ENCODE measurements at places on chromosomes 2 and 18. TPM values are rescaled to one million over a fixed set of nuclear protein-coding genes. Genes with fewer than 3 reads are reported as not detected.

DNA sequence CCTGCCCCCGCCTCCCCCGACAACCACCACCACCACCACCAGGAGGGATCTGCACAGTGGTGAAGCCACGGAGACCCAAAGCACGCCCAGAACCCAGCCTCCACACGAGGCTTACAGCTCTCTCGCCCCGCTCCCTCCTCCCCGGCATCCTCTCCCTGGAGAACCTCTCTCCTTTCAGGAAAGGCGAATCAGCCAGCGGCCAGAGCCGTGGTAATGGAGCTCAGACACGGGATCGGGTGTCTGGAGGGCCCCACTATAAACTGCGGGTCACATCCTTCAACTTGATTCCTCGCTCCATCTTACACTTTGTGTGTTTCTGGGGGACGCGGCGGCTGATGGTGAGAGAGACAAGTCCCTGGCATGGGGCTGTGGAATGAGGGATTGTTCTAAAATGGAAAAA lies 271.5 kb upstream of the SIX2 start:
- no peak for DNase-seq

- no peak for DNase-seq
Observed at GRCh38 chr18:58858591-58859468, 5.8 kb upstream of the ZNF532 start.

DNA sequence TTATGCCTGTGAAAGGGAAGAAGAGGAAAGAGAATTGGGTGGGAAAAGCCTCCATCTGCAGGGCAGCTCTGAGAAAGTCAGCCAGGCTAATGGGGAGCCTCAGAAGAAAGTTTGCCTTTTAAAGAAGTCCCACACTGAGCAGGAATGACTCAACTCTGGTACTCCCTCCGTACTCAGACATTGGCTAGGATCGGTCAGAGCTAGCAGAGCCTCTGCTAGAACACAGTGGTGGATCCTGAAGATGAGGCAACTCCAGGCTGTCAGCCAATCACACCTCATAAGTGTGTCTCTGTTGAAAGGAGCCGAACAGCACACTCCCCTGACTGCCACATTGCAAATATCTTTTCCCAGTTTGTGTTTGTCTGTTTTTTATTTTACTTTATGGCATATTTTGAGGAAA lies 96.9 kb downstream of the HNRNPLL start:
- no peak for DNase-seq

Gene MAPRE3
- 0.64 TPM for total RNA-seq

Gene DTNB
- 5.3 TPM for total RNA-seq

Gene WNT10A
- total RNA-seq = not detected

DNA sequence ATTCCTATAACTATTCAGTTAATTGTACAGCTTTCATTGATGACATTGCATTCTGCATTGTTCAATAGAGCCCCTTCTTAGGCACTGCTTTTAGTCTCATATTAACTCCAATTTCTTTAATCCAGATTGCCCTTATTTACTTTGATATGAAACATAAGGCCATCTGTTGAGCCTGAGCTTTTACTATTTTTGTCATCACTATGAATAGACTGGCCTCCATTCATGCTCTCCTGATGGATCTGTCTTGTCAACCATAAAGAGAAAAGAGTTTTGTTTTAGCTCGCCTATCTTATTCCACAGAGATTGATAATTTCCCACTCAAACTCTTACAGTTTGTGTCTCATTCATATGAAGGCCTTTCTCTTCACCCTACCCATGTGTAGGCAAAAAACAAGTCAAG lies 159.2 kb upstream of the DTNA start:
- DNase-seq = no peak

DNA sequence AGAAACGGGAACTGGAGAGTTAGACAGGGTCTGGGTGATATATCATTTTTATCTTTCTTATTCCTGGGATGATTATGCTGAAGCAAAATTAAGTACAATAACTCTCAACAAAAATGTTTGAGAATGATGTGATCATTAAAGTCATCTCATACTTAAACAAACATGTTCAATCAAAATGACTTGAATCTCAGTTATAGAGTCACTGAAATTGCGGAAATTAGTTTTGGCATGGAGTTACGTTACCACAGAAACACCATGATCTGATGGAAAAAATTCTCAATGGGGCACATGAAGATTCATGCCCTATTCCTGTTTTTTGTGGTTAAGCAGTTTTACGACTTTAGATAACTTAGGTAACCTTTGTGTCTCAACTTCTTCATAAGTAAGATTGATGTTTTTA lies 757.7 kb downstream of the EPHA4 start:
- no peak for DNase-seq

Gene CAPN14
- total RNA-seq = under 0.01 TPM

GRCh38 chr2:174577967-174578589 lies 19.5 kb downstream of the WIPF1 start:
- peak; percentile 49 for DNase-seq

GRCh38 chr18:42517896-42518295 lies 562.9 kb downstream of the PIK3C3 start:
- DNase-seq = no peak

GRCh38 chr18:34292594-34292993 lies 67.9 kb upstream of the NOL4 start:
- no peak for DNase-seq

DNA sequence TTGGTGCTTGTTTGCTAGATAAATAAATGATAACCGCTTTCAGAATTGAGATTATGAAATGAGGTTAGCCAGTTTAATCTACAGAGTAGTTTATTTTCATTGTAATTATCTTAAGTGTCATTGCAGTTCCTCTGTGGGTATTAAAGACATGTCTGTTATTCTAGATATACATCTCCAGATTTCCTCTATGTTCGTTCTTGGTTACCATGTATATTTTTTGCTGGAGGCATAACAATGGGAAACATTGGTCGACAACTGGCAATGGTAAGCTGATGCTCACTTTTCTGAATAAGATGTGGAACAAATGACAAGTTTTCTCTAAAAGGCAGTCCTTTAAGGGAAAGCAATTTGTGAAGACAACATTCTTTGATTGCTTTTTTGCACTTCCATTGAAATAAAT lies 18.7 kb downstream of the INSIG2 start:
- no peak for DNase-seq

GRCh38 chr2:77147153-77147552 lies 375.0 kb downstream of the LRRTM4 start:
- no peak for DNase-seq

DNA sequence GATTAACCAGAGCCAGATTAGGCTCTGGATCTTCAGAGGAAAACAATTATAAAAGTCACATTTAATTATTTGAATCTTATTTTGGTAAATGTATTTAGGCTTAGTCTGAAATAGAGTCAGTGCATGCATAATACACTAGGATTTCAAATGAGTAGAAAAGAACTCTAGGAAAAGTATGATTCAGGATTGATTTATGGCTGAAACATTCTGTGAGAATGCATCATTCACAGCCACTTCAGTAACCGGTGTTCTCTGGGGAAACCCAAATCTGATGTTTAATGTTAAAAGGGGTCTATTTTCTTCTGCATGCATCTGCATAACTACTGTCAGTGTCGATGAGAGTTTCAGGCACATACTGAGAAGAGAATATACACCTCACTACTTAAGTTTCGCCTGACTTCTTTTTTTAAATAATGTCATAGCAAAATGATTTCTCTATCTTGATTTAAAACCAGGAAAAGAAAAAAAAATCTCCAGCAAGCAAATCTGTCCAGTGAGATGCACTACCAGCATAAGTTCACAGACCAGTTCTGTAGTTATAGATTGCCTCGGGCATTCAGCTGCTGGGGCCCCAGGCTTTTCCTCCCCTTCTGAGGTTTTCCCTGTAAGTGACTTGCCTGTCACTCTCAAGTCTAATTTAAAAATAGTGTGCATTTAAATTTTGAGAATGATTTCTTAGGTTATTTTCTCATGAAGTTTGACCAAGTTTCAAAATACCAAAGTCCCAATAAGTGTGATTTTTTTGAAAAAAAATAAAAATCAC lies 501.5 kb downstream of the NR4A2 start:
- no peak for DNase-seq

GRCh38 chr18:58992301-58993231 lies 127.9 kb downstream of the ZNF532 start:
- peak; percentile 63 for DNase-seq

Gene PCARE
- not detected for total RNA-seq

DNA sequence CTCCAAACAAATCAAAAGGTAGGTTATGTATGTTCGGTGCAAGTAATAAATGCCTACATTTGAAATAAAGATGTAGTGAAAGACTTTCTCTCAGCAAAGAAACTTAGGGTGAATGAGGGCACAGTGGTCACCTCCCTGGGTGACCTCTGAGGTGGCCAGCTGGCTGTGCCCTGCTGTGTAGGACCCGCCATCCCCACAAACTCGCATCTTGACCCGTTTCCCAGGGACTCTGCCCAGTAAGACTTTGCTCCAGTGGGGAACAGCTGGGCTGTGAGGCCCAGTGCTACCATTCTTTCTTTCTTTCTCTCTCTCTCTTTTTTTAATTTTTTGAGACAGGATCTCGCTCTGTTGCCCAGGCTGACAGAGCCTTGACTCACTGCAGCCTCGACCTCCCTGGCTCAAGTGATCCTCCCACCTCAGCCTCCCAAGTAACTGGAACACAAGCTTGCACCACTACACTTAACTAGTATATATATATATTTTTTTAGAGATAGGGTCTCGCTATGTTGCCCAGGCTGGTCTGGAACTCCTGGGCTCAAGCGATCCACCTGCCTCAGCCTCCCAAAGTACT lies 8.2 kb upstream of the GAREM2 start:
- DNase-seq = no peak

Gene EPB41L3
- total RNA-seq = 4.5 TPM

Gene LCT
- total RNA-seq = not detected

DNA sequence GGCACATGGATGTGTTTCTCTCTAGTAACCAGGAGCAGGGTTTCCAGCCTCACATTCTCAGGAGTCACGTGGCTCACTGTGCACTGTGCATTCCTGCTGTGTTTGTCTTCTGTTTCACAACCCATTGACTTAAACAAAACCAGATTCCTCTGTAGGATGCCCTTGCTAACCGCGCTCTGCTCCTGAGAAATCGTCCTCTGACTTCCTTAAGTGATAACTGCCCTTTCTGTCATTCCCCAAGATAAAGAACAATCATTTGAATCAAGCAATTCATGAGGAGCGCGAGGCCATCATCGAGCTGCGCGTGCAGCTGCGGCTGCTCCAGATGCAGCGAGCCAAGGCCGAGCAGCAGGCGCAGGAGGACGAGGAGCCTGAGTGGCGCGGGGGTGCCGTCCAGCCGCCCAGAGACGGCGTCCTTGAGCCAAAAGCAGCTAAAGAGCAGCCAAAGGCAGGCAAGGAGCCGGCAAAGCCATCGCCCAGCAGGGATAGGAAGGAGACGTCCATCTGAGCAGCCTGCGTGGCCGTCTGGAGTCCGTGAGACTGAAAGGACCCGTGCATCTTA lies 60.2 kb downstream of the RALBP1 start:
- no peak for DNase-seq

Gene COMMD1
- total RNA-seq = 30.5 TPM

Gene SERPINB12
- not detected for total RNA-seq

GRCh38 chr2:3628800-3629199 lies 29.2 kb upstream of the ALLC start:
- no peak for DNase-seq

DNA sequence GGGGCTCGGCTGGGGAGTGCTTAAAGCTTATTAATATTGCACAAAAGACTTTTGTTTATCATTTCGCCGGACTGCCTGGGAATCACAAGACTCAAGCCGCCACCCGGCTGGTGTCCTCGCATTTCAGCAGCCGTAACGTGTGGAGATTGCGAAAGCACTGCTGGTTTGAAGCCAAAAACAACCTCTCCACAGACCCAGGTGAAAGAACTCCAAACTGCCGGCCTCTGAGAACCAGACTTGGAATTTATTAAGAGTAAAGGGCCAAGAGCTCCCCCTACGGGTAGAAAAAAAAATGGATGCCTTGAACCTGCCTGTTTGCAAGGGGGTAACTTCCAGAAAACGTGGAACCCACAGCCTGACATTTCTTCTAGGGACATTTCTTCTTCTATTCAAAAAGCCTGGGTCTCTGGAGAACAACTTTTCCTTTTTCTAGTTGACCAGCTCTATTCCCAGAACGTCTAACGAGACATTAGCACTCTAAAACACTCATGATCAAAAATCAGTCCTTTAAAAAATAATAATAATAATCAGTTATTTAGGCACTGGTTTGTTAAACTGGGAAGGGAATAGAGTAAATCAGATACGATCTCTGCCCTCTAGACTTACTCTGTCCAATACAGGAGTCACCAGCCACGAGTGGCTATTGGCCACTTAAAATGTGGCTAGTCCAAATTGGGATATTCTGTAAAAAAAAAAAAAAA lies 216.3 kb downstream of the C1D start:
- peak; percentile 93 for DNase-seq
